ENCODE measurements at places on chromosomes 1 and 21.

DNA sequence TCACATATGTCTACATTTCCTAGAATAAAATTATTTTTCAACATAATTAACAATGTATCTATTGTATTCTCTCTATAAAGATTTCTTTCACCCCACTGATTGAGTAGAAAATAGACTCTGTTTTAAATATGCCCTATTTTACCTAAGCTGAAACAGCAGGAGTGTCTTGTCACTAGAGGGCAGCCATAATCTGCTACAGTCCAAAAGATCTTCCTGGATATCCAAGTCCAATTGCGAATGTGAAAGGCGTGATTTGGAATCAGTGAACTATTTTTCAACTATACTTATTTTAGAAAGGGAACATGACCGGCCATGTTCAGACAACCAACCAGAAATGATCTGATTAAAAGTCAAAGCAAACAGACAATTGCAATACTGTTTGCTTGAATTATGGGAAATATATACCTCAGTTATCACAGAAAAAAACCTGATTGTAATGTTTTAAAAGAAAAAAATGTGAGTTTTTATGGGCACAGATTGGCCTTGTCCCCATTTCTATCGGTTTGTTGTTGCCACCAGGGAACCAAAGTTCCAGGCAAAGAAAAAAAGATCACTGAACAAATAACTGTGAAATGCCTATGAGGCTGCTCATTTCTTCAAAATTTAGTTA lies 1211.0 kb upstream of the ADGRL4 start:
- DNase-seq, result no peak

DNA sequence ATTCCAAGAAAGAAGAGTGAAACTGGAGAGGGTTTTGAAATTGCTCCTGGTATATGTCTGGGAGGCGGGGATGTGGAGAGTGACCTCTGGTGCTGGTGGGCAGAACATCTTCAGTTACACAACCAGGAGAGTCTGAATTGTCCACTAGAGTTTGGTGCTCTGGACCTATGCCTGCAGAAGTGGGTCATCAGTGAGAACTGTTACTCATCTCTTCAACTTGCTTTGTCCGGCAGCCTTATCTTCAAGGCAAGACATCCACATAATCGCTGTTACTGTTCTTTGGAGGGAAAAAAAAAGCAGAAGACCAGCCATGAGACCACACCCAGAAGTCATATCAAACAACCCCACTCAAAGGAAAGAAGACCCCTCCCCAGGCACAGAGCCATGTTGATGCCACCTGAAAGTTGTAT lies 14.9 kb downstream of the SH2D1B start:
- no peak for DNase-seq

GRCh38 chr21:34707876-34708325 lies 39.1 kb downstream of the CLIC6 start:
- no peak for DNase-seq

DNA sequence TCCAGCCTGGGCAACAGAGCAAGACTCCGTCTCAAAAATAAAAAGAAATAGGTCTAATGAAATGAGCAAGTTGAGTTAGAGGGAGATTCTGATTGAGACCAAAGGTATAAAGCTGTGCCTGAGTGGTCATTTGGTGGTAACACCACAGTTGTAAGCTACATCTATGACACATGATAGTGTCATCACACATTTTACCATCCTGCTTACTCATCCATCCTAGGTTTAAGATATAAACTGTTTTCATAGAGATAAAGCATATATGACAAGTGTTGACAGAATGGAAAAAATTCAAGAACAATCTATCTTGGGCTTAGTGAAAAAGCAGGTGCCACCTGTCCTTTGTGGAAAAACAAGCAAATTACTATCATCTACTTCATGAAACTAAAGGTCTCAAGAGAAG lies 7.1 kb upstream of the CFAP141 start:
- DNase-seq, result no peak

GRCh38 chr1:218135371-218135770 lies 149.7 kb upstream of the RRP15 start:
- DNase-seq, result no peak

DNA sequence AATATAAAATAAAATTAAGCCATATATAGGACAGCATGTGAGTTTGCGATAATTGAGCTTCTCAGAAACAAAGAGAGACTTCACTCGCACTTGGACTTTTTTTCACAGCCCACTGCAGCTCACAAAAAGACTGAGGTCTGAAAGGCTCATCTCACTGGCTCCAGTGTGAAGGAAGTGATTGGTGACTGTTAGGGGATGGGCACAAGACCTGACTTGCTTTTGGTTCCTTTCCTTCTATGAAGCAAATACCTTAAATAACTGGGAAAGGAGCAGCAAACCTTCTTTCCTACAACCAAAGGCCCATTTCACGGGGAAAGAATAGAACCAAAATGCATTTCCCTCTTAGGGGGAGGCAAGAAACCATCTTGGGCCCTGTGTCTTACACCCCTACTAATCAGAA lies 13.1 kb upstream of the TTLL7 start:
- DNase-seq, result no peak

DNA sequence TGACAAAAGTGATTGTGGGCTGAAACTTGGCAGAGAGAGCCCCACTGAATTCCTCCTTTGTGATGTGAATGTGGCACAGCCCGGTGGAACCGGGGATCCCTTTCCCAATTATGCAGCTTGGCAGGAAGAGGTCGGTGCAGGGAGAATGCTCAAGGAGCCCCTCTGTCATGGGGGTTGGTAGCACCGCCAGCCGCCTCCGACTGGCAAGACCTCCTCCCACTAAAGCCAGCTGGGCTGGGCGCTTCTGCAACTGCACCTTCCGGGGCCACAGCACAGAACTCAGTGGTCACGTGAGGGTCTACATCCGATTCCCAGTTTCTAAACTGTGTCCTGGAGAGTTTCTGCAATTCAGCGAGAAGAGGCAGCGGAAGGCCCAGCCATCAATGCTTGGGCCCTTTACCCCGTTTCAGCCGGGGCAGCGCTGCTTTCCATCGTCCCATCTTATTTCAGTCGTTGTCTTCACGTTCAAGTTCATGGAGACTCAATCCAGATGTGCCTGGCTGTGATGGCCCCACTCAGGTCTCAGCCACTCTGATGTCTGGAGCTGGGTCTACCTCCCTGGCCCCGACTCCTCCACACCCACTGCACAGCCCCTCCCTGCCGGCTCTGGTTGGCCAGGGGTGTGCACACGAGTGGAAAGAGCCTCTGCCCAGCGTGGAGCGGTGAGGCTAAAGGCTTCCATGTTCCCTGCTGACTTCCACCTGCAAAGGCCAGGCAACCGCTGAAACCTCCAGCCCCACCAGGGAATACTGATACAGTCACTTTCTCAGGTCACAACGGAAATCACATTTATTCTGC lies 39.8 kb upstream of the FHAD1 start:
- DNase-seq, result no peak

DNA sequence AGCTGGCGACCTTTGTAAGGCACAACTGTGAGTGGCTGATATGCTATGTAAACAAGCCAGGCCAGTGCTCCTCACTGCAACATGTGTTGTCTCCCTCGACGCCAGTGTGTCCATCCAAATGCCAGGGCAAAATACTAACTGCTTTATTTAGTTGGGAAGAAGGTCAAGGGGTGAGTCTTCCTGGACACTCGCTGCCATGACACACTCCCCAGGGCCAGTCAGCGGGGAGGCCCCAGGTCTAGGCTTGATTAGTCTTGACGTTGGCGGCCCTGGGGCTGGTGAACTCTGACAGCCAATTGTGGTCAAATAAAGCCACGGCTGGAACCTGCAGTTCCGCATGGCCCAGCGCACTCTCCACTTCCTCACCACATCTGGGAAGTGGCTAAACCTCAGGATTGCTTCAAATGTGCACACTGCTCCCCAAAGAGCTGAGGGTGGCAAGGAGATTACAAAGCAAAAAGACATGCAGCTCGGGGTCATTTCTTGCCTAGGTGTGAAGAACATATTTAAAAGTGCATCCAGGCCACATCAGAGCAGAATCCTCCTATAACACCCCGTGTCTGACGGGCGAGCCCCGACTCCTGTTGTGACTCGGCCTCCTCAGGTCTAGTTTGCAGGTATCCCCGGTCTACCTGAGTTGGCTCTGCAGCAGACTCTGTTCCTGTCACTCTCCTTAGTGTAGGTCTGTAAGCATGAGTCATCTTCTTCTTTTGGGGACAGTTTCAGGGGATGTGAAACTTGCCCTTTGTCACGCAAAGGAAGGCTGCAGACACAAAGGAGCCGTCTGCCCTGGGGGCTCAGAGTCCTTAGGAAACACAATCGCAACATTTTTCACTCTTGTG lies 183.5 kb downstream of the RUNX1 start:
- DNase-seq, result no peak

DNA sequence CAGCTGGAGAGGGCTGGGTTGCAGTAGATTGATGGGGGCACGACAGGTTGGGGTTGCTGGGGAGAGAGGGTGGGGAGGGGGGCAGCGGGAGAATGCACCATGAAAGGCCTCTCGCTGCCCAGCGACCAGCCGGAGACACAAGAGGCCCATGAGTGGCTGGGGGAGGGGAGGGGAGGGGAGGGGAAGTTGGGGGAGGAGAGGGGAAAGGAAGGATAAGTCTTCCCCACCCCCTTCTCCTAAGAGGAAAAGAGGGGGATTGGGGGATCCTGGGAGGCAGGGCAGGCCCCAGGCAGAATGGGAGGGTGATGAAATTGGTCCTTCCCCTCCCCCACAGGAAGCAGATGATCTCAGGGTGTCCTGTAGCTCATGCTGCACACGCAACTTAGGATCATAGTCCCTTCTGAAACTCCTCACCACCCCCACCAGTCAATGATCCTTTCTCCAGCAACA lies 45.7 kb downstream of the PAX7 start:
- DNase-seq, result no peak

DNA sequence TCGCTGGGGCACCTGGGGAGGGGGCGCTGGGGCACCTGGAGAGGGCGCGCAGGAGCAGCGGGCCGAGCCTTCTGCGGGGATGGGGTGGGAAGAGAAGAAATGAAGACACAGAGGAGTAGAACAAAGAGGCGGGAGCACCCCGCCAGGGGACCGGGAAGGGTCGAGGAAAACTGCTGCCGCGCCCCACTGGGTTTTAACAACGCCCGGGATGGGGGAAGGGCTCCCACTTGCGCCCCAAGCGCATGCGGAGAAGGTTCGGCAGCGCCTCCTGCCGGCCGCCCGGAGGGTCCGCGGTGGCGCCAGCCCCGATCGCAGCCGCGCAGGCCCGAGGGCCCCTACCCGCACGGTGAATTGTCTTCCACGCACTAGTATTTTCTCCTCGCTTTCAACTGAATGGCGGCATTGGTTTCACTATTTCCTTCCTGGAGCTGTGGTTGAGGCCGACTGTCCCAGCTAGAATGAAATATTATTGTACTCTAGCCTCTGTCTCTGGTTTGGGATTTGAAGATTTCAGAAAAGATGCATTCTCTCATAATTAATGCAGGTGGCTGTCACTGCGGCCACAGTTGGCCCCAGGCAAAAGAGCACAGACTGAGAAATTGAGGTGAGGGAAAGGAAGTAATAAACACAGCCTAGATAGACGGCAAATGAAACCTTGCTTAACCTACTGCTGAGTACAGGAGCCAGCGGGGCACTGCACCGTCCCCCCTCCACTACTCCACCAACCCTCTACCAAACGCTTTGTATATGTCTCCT lies 57.3 kb downstream of the MAB21L3 start:
- DNase-seq, result peak; percentile 16

DNA sequence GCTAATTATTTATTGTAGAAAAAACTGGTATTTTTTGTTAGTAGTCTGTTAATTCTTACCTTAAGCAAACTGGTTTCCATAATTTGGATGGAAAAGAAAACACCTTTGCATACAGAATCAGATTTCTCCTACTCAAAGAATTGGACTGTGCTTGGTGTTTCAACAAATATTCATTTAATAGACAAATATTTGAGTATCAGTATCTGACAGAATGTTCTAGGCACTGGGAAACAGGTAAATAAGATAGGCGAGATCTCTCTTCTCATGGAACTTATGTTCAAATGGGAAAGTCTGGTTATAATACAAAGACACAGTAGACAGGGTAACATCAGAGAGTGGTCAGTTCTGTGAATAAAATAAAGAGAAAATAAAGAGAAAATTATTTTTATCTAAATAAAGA lies 119.9 kb downstream of the NOS1AP start:
- DNase-seq, result no peak

- no peak for DNase-seq
These were observed 84.3 kb downstream of the EXTL2 start for GRCh38 chr1:100810360-100810759.

DNA sequence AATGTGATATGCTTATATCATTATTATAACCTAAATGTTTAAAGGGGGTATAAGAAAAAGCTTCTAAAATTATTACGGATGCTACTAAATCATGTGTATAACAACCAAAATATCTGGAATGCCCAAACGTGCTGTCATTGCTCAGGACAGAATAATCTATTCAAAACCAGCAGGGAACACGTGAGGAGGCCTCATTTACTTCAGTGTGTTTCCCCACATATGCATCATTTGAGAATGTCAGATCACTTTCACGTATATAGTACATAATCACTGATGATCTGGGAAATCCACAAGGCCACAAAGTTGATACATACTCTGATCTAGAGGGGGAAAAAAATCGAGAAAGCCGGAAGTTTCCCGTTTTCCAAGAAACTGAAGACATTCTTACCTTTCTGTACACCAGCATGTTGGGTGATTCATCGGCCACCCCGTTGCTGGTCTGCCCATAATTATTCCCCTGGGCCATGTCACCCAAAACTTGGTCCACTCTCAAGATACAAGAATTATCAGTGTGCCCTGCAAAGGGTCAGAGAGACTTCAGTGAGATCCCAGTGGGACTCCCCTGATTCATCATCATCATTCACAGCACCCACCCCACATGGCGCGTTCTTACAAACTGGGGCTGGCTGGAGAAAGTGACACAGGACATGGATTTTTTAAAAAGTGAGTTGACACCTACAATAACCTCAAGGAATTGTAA lies 1.5 kb downstream of the RGS7 start:
- DNase-seq, result no peak

DNA sequence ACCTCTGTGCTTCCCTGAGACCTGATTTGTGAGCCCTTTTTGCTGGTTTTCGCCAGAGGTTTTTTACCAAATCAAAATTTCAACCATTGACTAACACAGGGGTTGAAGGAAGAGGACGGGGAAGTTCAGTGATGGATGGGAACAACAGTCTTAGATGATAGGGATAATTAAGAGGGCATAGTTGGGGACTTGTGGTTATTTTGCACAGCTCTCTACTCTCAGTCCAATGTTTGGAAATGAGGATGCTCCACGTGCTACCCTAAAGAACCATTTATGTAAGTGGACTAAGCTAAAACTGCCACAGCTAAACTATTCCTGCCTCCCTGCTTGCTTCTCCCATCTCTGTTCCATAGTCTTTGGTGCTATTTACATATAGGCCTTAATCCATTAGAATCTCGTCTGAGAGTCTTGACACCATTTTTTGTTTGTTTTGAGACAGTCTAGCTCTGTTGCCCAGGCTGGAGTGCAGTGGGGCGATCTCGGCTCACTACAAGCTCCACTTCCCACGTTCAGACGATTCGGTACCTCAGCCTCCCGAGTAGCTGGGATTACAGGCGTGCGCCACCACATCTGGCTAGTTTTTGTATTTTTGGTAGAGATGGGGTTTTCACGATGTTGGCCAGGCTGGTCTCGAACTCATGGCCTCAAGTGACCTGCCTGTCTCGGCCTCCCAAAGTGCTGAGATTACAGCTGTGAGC lies 684 bp upstream of the MCL1 start:
- DNase-seq, result no peak
